Sciatic nerve (tissue), 2 donors: ENCODE measurements at places on chromosomes 13 and 19. TPM values are rescaled to one million over a fixed set of nuclear protein-coding genes. Genes with fewer than 3 reads are reported as not detected.

DNA sequence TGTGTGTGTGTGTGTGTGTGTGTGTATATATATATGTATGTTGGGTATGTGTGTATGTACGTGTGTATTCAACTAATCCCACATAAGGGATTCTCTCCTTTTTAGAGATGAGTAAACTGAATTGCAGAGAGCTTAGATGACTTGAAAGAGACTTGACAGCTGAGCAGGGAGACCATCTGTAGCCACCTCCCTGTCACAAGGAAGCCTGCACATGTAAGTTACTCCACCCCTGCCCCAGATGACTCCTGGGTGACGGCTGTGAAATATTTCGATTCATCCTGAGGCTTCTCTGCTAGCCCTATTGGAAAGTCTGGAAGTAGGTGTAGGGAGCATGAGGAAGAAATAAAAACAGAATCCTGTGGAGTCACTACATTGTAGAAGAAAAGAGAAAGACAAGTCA lies 480.4 kb downstream of the FOXO1 start:
- DNase-seq: no peak

- DNase-seq: no peak
These were observed 24.6 kb downstream of the DNM2 start for GRCh38 chr19:10742476-10742875.

GRCh38 chr19:23002690-23003422 lies at the start of gene ZNF728:
ZNF728 (minus strand) TSS chr19:23003176; CDS start chr19:23003030, 146 bp downstream.
- peak; percentile 82 for DNase-seq

DNA sequence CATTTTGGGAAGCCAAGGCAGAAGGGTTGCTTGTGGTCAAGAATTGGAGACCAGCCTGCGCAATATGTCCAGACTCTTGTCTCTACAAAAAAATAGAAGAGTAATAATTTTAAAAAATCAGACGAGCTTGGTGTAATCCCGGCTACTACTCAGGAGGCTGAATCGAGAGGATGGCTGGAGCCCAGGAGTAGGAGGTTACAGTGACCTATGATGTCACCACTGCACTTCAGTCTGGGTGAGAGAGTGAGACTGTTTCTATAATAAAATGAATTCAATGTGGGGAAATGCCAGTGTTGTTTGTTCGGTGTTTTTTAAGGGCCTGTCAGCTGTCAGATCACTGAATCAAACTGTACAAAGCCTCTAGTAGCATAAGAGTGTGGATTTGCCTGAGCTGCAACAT lies 1.2 kb upstream of the FBXL3 start:
- no peak for DNase-seq

DNA sequence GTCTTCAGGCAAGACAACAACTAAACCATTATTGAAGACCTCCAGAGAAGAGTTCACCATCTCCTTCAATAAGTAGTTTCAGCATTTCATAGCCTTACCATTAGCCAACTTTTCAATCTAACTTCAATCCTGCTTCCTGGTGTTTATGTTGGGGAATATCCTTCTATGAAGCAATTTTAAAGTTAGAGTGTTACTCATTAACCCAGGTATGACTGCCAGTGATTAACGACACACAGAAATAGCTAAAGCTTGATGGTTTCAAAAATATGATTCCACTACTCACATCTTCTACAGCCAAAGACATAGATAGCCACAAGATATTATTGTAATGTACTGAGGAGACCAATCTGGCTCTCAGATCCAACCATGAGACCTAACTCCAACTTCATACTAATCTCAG lies 403.2 kb downstream of the EFNB2 start:
- no peak for DNase-seq

BCL2L12 gene
- 11.5 TPM for total RNA-seq

DNA sequence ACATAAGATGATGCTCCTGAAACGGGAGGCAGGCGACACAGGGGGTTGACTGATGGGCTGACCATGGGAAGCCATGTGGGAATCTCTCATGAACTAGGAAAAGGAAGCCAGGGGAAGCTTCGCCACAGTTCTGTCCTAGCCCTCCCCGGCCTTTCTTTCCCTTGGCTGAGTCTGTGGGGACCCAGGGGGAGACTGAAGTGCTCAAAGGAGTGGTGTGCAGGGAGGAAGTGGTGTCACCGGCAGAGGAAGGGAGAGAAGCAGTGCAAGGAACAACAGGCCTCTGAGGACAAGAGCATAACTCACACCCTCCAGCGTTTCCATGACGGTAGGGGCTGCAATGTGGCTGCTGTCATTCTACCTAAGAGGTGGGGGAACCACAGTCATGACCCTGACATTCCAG lies 1.1 kb downstream of the KIR3DL3 start:
- no peak for DNase-seq

- DNase-seq: peak; percentile 77
These were observed 748 bp downstream of the LMNB2 start for GRCh38 chr19:2455851-2456570.

GRCh38 chr19:17555929-17556813 lies 722 bp downstream of the COLGALT1 start:
- DNase-seq: peak; percentile 80

ZNF559 gene
- 45.6 TPM for total RNA-seq

DNA sequence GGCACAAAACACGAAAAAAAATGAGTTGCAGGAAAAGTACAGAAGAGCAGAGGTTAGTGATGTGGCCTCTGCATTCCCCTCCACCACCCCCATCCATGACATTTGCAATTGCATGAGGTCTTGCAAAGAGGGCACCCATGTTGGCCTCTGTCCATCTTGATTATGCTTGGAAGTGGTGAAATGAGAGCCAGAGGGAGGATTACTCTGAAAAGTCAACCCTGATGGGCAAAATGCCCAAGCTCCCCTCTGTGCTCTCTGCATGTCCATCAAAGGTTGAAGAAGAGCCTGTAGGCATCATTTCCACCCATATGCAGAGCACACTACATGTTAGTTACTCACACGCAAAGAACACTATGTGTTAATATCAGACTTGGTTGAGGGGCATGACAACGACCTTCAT lies 71.4 kb downstream of the SLC15A1 start:
- DNase-seq: no peak

DNA sequence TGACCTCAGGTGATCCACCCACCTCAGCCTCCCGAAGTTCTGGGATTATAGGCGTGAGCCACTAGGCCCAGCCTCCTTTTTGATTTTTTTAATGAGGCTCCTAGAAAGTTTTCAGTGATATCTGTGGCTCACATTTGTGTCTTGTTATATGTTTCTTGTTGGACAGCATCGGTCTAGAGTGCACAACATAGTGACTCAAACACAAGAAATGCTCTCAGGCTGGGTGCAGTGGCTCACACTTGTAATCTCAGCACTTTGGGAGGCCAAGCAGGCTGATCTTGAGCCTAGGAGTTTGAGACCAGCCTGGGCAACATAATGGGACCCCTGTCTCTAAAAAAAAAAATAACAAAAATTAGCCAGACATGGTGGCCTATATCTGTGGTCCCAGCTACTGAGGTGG lies 8.2 kb downstream of the PHF11 start:
- no peak for DNase-seq

- DNase-seq: no peak
These were observed 134.4 kb downstream of the KL start for GRCh38 chr13:33150662-33151061.

GRCh38 chr19:5023128-5023571 lies 54.2 kb downstream of the KDM4B start:
- no peak for DNase-seq

DNA sequence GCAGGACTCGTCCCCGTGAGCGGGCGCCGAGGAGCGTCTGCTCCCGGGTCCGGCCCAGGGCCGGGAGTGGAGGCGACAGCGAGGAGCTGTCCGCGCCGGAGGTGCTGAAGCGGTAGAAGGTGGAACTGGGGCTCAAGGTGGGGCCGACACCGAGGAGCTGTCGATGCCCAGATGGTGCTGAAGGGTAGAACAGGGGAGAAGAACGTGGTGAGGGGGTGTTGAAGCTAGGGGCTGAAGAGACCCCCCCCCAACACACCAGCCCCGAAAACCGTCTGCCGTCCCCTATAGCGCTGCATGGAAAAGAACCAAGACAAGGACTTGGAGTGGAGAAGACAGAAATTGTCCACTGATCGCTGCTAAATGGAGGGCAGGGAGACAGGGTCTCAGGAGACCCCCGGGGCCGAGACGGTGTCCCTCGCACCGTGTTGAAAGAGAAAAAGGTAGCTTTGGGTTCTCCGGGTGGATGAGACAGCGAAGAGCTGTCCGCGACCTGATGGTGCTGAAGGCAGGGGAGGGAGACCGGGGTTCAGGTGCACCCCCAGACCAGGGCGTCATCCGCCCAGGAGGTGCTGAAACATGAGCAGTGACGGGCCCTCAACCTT lies 7.1 kb upstream of the PDE4C start:
- no peak for DNase-seq

PGLYRP1 gene
- total RNA-seq: 3.2 TPM

GRCh38 chr13:19345158-19345557 lies 163.5 kb upstream of the TUBA3C start:
- no peak for DNase-seq

DNA sequence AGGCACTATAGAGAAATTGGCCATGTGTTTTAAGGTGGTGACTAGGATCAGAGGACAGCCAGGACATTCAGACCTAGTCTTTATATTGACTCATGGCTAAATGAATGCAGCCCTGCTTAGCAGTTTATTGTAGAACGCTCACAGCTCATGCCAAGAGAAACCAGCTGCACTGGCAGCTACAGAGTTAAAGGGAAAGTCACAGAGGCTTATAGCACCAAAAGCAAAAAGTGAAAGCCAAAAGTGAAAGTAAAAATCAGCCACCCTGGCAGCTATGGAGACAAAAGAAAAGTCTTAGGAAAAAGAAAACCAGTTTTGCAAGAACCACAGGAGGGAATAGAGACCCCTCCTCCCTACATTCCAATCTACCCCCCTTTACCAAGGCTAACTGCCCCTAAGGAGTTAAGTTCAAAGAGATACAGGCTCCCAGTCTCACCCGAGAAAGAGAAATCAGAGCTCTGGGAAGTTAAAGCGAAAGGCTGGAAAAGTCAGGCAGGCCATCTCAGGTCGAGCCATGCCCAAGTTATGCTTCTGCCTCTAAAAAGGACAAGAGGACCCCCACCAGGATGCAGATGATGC lies 99.0 kb downstream of the ZNF429 start:
- DNase-seq: no peak

KLF1 gene
- 1.1 TPM for total RNA-seq

- DNase-seq: no peak
These were observed 91.3 kb upstream of the C1QTNF9B start for GRCh38 chr13:23988546-23989122.

GRCh38 chr13:33259296-33259695 lies 26.3 kb downstream of the STARD13 start:
- no peak for DNase-seq

DNA sequence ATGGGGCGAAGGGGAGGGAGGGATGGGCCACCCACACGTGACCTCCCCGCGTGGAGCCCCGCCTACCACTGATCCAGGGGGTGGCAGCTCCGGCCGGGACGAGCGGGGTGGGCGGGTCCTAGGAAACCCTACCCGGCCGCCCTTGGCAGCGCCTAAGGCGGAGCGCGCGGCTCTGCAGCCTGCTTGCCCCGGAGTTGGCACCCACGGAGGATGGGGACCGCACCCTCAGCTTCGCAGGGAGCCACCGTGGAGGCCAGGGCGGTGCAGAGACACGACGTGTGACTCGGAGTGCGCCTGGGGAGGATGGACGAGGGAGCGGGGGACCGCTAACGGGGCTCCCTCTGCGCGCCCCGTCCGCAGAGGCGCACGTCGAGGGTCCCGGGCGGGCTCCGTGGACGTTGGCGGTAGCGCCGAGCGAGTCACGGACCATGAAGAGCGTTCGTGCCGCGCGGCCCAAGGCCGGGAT lies at the start of gene RGS9BP:
TSS of gene RGS9BP (plus strand) at position 129 of the 466 bp plus-strand sequence. CDS start 416 bp downstream, outside the sequence.
- peak; percentile 88 for DNase-seq

DNA sequence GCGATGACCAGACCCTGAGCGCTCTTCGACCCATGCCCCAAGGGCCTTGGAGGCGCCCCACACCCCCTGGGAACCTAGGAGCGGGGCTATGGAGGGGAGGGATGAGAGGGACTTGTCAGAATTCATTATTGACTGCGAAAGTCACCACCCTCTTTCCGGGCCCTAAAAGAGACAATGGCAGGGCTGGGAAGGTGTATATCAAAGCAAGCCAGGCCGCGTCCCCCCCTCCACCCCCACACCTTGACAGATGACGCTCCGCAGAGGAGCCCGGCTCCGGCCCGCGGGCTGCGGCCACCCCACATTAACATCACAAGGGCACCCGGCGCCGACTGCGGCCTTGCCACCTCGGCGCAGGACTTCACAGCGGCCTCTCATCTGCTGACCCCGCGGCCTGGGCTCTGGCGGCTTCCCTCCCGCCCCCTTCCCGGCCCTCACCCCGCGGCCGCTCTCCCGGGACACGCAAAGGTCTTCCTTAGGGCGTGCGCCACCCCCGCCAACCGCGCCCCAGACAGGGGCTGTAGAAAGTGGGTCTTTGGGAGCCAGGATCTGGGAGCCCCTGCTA lies 2.4 kb downstream of the CDX2 start:
- no peak for DNase-seq

SIGLEC11 gene
- 1.6 TPM for total RNA-seq

- DNase-seq: no peak
These were observed 1722.7 kb downstream of the SLITRK5 start for GRCh38 chr13:89393758-89394304.

CYP2F1 gene
- not detected for total RNA-seq

BRD4 gene
- 110 TPM for total RNA-seq

DNA sequence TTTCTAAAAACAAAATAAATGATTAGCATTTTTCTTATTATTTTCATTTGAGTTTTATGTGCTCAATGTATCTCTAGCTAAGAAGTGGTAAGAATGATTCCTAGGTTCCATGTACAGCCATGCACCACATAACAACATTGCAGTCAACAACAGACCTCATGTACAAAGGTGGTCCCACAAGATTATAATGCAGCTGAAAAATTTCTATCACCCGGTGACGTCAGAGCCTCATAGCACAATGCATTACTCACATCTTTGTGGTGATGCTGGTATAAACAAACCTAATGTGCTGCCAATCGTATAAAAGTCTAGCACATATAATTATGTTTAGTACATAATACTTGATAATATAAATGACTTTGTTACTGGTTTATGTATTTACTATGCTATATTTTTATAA lies 120.5 kb downstream of the SLC7A1 start:
- DNase-seq: no peak

GRCh38 chr19:55686311-55687050 lies 11.5 kb downstream of the EPN1 start:
- DNase-seq: no peak
